ENCODE measurements at places on chromosomes 6 and 20. TPM values are rescaled to one million over a fixed set of nuclear protein-coding genes. Genes with fewer than 3 reads are reported as not detected.
A peak's percentile ranks its signal among the peaks of the same experiment; 100 is the strongest.

ADAM33 gene
- total RNA-seq = not detected

DEFB132 gene
- total RNA-seq = not detected

DNA sequence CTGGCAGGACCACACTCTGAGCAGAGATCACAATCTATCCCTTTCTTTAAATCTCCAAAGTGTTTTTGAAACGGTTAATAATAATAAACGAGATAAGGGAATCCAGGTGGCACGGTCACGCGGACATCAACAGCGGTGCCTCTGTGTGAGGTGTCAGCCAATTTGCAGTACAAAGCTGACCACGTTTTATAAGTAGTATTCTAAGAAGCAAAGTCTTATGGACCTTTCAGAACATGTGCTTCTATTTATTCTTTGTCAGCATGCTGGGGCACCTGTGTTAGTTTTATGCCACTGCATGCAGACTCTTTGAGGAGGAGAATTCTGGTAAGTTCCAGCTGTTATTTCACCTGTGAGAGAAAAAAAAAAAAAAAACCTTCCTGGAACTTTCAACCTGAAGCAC, 39.0 kb upstream of the EXOC2 start:
- DNase-seq = no peak

DNA sequence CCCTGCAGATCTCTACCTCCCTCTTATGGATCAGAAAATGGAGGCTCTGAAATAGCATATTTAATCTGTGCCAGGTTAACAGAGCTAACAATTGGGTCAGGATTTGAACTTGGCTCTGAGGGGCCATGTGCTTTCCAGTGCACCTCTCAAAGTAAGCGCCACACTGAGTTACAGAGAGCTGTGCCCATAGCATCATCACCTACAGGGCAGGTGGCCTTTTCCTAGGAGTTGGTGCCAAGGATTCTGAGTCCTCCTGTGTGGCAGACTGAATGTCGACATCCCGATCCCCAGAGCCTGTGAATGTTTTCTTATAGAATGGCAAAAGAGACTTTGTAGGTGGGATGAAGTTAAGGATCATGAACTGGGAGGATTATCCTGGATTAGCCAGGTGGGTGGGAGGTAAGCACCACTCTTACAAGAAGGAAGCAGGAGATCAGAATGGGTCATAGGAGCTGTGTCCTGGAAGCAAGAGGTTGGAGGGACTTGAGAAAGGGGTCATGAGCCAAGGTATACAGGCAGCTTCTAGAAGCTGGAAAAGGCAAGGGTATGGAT, 68.0 kb upstream of the TBC1D7 start:
- DNase-seq = no peak

DNA sequence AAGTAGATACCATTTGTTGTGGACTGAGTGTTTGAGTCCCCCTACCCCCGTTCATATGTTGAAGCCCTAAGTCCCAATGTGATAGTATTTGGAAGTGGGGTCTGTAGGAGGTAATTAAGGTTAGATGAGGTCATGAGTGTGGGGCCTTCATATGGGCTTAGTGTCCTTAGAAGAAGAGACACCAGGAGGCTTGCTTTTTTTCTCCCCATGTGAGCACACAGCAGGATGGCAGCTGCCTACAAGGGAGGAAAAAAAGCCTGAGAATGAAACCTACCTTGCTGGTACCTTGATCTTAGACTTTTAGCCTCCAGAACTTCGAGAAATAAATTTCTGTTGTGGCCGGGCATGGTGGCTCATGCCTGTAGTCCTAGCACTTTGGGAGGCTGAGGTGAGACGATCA, 67.9 kb upstream of the TULP4 start:
- DNase-seq = no peak

DNA sequence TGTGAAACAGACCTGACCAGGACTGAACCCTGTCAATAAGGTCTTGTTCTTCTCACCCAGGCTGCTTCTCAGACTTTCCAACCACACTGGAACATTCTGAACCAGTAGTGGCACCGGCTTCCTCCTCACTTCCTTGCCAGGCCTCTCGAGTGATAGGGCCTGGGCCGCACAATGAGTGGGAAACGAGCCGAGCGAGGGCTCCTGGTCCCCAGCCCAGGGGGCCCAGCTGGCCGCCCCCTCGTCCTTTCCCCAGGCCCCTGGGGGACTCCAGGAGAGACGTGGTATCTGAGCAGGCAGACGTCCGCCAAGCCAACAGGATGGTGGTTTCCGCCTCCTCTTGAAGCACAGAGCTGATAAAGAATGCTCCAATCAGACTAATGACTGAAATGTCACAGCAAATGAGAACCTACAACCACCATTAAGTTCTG, 117.9 kb downstream of the GMDS start:
- peak; percentile 86 for DNase-seq

DNA sequence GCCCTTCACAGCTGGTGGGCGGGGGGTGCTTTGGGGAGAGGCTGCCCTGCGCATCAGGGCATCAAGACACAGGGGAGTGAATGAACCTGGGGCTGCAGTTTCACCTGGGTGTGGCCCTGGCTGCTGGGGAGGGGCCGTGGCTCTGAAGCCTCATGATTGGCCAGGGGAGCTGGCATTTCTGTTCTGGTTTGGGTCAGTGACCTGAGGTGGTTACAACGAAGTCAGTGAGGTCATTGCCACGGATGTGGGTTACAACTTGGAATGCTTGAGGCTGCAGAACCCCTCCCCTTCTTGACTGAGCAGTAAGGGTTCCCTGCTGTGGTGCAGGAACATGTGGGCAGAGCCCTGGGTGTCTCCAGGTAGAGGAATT, 3.0 kb downstream of the TCEA2 start:
- peak; percentile 89 for DNase-seq

Measured in activated CD8-positive, alpha-beta T cell treated with anti-CD3 and anti-CD28 coated beads for 36 hours (primary cell).